ENCODE measurements at places on chromosomes 1 and 21. TPM values are rescaled to one million over a fixed set of nuclear protein-coding genes. Genes with fewer than 3 reads are reported as not detected.

The CFAP141 gene
- not detected for total RNA-seq

The PTPN7 gene
- 0.13 TPM for total RNA-seq

The LCE1F gene
- total RNA-seq: not detected

The CTNNBIP1 gene
- 33.0 TPM for total RNA-seq

The GSTM5 gene
- total RNA-seq: not detected

The LGR6 gene
- total RNA-seq: not detected

The OR14C36 gene
- not detected for total RNA-seq

The PKLR gene
- not detected for total RNA-seq

The CCDC30 gene
- total RNA-seq: 0.26 TPM

The GJB4 gene
- total RNA-seq: not detected
